Tibial artery (tissue), 4 donors: ENCODE measurements at places on chromosomes 11 and 22.

DNA sequence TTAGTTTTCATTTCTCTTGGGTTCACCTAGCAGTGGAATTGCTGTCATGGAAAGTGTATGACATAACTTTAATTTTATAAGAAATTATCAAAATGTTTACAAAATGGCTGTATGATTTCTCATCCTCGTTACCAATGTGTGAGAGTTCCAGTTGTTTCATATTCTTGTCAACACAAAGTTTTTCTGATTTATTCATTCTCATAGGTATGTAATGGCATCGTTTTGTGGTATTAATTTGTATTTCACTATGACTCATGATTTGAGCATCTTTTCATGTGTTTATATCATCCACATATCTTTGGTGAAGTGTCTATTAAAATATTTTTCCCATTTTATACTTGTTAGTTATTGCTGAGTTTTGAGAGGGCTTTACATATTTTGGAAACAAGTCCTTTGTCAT, 5.5 kb downstream of the FAM111B start:
- no peak for DNase-seq

GRCh38 chr11:80838153-80838552, 1397.3 kb upstream of the TENM4 start:
- no peak for DNase-seq

DNA sequence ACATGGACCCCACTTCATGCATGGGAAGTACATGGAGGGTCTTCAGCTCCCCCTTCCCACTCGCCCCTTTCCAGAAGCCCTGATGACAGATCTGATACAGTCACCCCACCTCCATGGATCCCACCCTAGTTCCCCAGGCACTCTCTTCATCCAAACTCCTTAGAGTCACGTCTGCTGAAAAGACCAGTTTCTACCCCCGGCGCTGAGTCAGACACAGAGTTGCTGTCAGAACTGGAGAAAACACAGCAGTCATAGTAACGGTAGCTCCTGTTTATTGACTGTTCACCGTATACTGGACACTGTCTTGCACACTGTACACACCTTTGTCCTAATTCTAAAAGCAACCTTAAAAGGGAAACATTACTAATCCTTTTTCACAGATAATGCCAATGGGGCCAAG, 29.1 kb downstream of the DRD2 start:
- no peak for DNase-seq

DNA sequence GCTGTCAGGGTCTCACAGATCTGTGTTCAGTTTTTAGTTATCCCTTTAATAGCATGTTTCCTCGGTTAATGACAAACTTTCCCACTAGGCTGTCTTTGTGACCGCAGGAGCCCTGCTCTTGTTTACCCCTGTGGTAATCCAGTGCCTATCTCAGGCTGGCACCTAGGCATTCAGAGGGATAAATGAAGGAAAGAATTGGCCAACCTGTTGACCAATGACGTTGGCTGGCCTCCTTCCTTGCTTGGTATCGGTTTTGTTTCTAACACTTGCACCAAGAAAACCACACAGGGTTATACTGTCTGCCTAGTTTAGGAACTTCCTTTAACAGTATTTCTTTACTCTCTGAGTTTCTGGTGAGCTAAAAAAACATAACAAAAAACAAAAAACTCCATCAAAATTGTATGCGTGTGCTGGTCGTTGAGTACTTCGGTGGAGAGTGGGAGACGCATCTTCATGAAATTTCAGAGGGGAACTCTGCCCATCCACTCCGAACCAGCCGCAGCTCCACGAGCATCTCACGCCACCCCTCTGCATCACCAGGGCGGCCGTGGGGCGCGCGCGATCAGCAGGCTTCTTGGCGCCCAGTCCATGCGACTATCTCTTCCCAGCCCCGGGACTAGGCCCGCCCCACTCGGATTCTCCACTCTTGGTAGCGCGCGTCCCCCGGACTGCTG, 563 bp upstream of the ENDOD1 start:
- DNase-seq: no peak

DNA sequence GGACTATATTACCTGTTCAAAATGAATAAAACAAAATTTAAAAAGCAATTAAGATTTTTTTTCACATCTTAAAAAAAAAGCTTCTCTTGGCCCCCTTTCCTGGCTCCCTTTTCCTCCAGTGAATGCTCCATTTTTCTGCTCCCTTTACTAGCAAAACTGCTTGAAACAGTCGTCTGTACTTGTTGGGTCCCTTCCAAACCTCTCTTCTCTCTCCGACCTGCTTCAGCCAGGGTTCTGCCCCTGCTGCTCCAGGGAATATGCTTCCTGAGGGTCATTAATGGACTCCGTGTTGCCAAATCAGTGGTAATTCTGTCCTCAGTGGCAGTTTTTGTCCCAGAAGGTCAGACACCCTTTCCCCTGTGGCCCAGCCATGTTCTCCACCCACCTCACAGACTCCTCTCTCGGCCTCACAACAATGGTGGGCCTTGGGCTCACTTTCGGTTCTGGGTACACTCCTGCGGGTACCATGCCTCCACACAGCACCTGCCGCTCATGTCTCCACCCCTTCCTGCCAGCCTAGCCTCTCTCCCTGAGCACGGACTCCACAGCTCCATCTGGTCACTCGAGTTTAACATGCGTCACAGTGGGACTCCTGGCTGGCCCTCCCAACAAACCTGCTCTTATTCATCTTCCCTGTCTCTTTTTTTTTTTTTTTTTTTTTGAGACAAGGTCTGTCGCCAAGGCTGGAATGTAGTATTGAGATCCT, 7.8 kb upstream of the POLR3H start:
- DNase-seq: no peak

- DNase-seq: peak; percentile 65
These were observed 2.7 kb downstream of the RNH1 start for GRCh38 chr11:504053-504993.

DNA sequence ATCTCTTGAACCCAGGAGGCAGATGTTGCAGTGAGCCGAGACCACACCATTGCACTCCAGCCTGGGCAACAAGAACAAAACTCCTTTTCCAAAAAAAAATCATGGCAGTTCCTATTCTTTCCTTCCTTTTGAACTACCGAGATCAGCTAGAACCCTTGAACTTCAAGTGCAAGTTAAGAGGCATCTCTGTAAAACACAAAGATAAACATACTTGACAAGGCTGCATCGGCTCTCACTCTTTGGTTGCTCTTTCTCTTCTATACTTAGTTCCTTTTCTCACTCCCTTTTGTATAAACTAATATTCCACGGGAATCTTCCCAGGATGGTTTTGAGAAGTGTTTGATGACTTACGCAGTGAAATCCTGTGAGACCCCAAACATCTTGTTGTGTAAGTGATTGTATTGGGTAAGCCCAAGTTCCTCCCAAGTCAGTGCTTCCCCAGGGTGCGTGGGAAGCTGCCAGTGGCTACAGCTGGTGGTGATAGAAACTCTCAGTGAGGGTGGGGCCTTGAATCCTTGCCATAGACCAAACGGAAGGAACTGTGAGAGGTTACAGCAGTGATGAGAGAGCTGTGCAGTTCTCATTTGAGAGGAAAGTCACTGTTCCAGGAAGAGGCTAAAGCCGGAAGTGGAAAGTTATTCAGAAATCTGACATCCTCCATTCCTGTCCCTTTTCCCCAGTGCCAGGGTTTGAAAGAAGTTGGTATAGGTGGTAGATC, 24.1 kb upstream of the CDC42EP2 start:
- DNase-seq: peak; percentile 94

- no peak for DNase-seq
These were observed 84.7 kb upstream of the GDPD4 start for GRCh38 chr11:77386178-77386577.

DNA sequence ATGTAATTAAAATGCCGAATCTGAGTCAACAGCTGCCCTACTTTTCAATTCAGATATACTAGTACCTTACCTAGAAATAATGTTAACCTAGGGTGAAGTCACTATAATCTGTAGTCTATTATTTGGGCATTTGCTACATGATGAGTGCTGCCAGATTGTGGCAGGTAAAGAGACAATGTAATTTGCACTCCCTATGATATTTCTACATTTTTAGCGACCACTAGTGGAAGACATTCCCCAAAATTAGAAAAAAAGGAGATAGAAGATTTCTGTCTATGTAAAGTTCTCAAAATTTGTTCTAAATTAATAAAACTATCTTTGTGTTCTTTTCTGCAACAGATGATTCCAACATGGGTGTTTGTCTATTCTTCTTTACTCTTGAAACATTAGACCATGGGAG, 14.1 kb downstream of the MS4A1 start:
- no peak for DNase-seq

- no peak for DNase-seq
These were observed 1.9 kb upstream of the CHEK1 start for GRCh38 chr11:125623064-125623463.

DNA sequence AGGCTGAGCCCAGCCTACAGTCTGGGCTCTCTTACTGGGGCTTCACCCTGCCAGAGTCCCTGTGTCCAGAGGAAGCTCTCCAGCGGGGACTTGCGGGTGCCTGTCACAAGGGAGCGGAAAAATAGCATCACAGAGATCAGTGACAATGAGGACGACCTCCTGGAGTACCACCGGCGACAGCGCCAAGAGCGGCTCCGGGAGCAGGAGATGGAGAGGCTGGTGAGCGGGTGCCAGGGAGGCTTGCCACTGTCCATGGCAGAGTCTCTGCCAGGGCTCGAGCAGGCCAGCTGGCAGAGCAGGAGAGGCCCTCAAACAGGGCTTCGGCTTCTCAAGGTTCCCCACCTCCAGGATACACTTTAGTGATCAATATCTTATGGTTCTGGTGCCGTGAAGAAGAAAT, 21.0 kb downstream of the PHLDB1 start:
- no peak for DNase-seq

DNA sequence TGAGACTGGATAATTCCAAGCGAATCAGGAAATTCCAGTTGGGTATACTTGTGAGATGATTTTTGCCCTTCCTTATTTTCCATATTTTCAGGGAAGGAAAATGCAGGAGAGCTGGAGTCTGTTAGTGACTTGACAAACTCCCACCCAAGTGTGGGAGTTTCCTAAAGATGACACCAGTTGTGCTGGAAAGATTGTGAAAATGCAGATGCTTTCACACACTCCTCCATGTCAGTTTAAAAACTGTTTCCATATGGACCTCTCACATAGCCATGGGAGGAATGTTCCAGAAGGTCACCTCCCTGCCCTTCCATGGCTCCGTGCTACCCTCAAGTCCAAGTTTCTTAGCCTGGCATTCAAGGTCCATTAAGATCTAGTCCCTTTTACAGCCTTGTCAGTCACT, 350.7 kb upstream of the NARS2 start:
- no peak for DNase-seq

DNA sequence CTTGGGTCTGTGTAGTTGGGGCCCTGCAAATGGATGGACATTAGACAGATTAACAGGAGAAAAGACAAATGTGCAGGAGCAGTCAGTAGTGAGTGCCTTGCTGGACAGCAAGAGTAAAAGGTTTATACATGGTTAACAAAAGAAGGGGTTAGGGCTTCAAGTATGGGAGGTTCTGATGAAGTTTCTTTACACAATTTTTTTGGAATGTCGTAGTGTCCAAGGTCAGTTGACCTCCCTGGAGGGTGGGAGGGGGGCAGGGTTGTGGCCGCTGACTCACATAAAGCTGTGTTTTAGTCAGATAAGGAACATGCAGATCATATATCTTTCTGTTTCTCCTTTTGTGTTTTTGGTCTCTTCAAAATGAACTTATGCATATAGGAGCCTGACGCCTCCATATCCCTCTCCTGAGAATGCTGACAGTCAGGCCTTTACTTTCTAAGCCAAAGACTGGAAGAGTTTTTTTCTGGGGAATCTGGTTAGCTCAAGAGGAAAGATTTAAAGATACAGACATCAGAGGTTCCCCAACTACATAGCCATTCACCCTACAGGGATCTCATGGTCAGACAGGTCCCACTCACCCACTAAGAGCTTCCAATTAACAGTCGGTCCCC, 134.3 kb downstream of the NECTIN1 start:
- no peak for DNase-seq

GRCh38 chr11:24575392-24575791, 78.5 kb downstream of the LUZP2 start:
- DNase-seq: no peak

DNA sequence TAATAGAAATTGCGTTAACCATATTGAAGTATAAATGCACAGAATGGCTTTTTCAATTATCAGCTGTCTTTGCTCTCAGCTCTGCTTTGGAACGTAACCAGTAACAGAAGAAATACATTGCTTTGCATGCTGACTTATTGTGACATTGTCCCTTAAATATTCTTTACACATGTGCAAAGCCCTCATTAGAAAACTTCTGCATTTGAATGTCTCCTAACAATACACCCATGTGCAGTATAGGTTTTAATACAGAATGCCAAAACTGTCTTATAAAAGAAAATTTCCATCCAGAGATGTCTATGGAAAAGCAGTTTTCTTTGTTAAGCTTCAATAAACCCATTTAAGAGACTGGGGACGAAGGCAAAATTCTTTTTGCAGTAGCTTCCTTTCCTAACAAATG, 560.3 kb upstream of the CHORDC1 start:
- no peak for DNase-seq

DNA sequence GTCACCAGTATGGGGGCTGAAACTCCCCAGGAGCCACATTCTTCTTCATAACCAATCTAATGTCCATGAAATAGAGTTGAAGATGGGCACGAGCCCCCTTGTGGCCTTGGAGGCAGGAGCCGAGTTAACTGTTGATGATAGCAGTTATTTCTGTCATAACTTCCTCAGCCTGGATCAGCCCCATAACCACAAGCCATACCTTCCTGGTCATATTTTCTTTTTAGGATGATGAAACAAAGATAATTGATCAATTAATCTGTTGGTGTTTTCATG, 65.0 kb upstream of the TTC12 start:
- DNase-seq: no peak
